Thoracic aorta (tissue), 2 donors: ENCODE measurements at places on chromosomes 16 and 17. TPM values are rescaled to one million over a fixed set of nuclear protein-coding genes. Genes with fewer than 3 reads are reported as not detected.

GRCh38 chr17:60606036-60606435, 6.0 kb downstream of the PPM1D start:
- DNase-seq: no peak
- H3K27me3 ChIP-seq: no peaks in the 10 kb centered on the region
- no peaks in the 10 kb centered on the region for H3K36me3 ChIP-seq
- H3K4me3 ChIP-seq: no peak overlapping the region
- H3K27ac ChIP-seq: peak overlapping the region; percentile 3

GRCh38 chr16:58820411-58820810, 86.3 kb upstream of the GOT2 start:
- no peak overlapping the region for H3K27ac ChIP-seq
- H3K36me3 ChIP-seq: no peaks in the 10 kb centered on the region
- DNase-seq: no peak
- H3K27me3 ChIP-seq: no peaks in the 10 kb centered on the region
- H3K4me3 ChIP-seq: no peak overlapping the region

GRCh38 chr16:11143372-11144035, 112.5 kb downstream of the SOCS1 start:
- H3K4me1 ChIP-seq: peaks cover 16% of the 10 kb centered on the region
- DNase-seq: no peak
- no peak overlapping the region for H3K27ac ChIP-seq
- no peak overlapping the region for H3K4me3 ChIP-seq
- H3K36me3 ChIP-seq: no peaks in the 10 kb centered on the region

DNA sequence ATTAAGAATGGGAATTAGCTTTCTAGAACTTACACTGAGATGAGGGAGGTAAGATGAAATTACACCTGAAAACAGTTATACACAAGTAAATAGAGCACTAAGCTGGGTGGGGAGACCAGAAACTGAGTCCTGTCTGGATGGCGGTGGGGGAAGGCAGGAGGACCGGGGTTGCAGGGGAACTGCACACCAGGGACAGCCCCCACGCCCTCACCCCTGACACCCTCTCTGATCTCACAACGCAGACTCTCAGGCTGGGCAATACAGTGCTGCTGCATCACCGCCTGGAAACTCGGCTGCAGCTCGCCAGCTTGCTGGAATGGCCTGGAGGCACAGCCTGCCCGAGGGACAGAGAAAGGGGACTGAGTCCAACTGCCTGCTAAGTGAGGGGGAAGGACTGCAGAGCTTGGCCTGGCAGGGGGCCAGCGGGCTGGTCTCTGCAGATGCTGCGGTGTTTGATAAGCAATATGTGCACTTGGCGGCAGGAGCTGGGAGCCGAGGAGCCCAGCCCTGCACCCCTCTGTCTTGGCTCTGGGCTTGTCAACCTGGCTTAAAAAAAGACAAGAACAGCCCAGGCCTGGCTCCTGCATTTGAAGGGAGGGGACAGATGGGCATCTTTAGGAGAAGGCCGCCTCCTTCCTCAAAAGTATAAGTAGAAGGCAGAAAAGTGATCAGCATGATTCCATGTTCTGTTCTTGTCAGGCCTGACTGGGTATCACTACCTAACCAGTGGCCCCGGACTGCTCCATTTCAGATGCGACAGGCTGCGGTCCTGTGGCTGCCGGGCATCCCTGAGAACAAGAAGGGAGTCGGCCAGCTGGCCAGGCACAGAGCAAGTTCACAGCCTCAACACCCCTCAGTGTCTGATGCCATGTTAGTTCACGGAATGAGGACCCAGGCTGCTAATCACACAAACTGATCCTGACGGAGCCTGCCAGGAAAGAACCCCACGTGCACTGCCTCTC, 30.2 kb downstream of the SPHK1 start:
- no peaks in the 10 kb centered on the region for H3K36me3 ChIP-seq
- H3K4me3 ChIP-seq: no peak overlapping the region
- H3K27ac ChIP-seq: no peak overlapping the region

GRCh38 chr17:64219571-64219970, 43.5 kb downstream of the TEX2 start:
- no peaks in the 10 kb centered on the region for H3K27me3 ChIP-seq
- H3K4me1 ChIP-seq: peaks cover 33% of the 10 kb centered on the region
- no peaks in the 10 kb centered on the region for H3K36me3 ChIP-seq
- H3K4me3 ChIP-seq: no peak overlapping the region
- no peak for DNase-seq

- no peaks in the 10 kb centered on the region for H3K27me3 ChIP-seq
- DNase-seq: no peak
- peak overlapping the region; percentile 96 for H3K4me3 ChIP-seq
- peaks cover 6% of the 10 kb centered on the region for H3K4me1 ChIP-seq
- H3K27ac ChIP-seq: peak overlapping the region; percentile 97
- H3K36me3 ChIP-seq: peaks cover 25% of the 10 kb centered on the region
Measured at GRCh38 chr17:78839235-78839761, 1.3 kb downstream of the USP36 start.

DNA sequence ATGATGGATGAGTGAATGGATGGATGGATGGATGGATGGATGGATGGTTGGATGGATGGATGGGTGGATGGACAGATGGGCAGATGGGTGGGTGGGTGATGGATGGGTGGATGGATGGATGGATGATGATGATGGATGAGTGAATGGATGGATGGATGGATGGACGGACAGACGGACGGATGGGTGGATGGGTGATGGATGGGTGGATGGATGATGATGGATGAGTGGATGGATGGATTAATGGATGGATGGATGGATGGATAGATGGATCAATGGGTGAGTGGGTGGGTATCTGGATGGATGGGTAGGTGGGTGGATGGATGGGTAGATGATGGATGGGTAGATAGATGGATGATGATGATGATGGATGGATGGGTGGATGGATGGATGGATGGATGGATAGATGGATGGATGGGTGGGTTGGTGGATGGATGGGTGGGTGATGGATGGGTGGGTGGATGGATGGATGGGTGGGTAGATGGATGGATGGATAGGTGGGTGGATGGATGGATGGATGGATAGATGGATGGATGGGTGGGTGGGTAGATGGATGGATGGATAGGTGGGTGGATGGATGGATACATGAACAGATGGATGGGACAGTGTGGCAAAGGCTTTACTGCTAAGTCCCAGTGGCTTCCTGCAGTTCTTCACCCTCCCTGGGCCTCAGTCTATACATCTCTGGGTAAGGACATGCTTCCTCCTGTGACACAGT, 30.2 kb upstream of the ZFPM1 start:
- no peak overlapping the region for H3K27ac ChIP-seq
- no peak overlapping the region for H3K4me3 ChIP-seq
- DNase-seq: no peak
- peaks cover 9% of the 10 kb centered on the region for H3K4me1 ChIP-seq
- no peaks in the 10 kb centered on the region for H3K36me3 ChIP-seq

- DNase-seq: peak; percentile 94
- H3K27me3 ChIP-seq: no peaks in the 10 kb centered on the region
- peaks cover 16% of the 10 kb centered on the region for H3K36me3 ChIP-seq
- H3K27ac ChIP-seq: peak within 1 kb of the TSS; percentile 70
Measured at GRCh38 chr17:4554997-4555799, at the start of gene MYBBP1A. MYBBP1A (minus strand) TSS chr17:4555384; CDS start chr17:4555324, 60 bp downstream.

DNA sequence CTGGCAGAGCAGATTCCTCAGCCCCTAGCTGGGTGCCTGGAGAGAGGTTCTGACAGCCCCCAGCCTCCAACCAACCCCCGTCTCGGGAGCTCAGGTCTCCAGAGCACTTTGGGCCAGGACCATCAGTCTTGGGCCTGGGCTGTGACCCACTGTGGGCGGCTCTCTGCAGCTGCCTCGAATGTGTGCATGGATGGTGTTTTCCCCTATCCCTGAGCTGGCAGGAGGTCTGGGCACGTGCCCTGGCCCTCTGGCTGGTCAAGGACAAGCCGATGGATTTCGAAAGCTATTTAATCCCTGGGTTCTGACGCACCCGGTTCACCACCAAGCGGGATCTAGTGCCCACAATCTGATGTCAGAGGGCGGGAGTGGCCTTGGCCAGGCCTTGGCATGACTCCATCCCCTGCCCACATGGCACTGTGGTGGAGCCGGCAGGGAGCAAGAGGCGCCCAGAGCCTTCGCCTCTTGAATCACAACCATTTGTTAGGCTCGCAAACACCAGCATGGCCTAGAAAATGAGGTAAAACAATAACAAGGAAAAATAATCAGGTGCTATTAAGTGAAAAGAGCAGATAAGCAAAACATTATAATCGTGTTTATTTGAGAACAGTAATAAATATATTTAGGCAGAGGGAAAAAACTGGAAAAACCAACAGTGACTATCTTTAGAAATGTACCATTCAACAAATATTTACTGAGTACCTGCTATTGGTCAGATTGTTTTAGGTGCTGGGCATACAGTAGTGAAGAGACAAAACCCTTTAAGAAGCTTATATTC, 69.3 kb upstream of the TOB1 start:
- no peaks in the 10 kb centered on the region for H3K36me3 ChIP-seq
- no peaks in the 10 kb centered on the region for H3K27me3 ChIP-seq
- H3K4me3 ChIP-seq: no peak overlapping the region
- peaks cover 11% of the 10 kb centered on the region for H3K4me1 ChIP-seq

DNA sequence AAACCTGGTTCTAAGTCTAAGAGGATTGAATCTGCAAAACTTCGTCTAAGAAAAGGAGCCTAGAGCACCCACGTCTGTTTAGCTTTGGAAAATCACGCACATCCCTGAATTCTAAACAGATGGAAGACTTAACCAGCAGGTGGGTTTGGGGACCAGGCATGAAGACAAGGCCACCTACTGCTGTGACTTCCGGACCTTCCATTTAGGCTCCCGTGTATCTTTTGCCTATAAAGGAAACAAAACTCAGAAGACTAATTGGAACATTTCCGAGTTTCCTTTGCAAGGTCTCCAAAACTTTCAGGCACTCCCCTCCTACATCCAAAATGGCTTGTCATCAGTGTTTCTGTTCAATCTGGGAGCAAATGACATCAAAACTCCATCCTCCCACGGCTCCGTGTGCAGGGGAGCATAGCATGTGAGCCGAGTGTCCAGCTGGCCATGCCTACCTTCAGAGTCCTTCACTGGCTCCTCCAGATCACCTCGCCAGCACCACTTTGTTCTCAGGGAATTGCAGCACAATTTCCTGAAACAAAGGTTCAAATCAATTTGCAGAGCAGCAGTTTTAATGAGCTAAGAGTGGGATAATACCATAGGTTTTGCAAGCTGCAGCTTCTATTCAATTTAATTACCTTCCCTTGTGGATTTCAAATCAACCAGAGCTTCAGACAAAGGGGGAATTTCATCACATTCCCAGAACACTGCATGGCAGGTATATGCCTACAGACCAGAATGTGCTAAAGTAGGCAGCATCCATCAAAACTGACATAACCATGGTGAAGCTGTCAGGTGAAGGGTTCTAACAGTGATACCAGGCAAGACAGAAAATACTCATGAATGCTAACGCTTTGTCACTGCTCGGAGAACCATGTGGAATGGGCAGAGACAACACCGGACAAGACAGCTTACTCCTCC, 23.5 kb downstream of the CACNG1 start:
- no peaks in the 10 kb centered on the region for H3K27me3 ChIP-seq
- H3K4me3 ChIP-seq: no peak overlapping the region
- DNase-seq: no peak
- H3K27ac ChIP-seq: no peak overlapping the region
- no peaks in the 10 kb centered on the region for H3K4me1 ChIP-seq

DNA sequence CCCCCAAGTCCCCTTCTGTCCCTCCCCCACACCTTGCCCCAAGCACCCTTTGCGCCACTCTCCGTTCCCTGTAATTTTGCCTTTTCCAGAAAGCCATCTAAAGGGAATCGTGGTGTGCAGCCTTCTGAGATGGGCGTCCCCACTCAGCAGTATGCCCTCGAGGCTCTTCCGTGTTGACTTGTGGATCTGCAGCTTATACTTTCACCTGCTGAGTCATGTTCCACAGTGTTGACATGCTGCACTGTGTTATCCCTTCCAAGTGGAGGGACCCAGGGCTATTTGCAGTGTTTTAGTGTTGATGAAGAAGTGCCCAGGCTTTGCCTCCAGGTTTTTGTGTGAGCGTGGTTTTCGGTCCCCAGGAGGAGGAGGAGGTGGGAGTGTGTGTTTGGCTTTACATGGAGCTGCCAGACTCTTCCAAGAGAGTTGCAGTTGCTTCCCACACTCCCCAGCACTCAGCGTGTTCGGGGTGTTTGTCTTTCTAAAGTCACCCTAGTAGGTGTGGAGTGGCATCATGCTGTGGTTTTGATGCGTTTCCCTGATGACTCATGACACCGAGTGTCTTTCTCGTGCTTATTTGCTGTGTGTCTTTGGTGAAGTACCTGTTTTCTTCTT, 32.1 kb upstream of the JPT2 start:
- no peak overlapping the region for H3K27ac ChIP-seq
- no peaks in the 10 kb centered on the region for H3K27me3 ChIP-seq
- no peak for DNase-seq
- H3K36me3 ChIP-seq: peaks cover 41% of the 10 kb centered on the region
- H3K4me3 ChIP-seq: no peak overlapping the region
- H3K4me1 ChIP-seq: no peaks in the 10 kb centered on the region

- no peaks in the 10 kb centered on the region for H3K27me3 ChIP-seq
- H3K27ac ChIP-seq: no peak overlapping the region
- no peaks in the 10 kb centered on the region for H3K4me1 ChIP-seq
- DNase-seq: no peak
- no peaks in the 10 kb centered on the region for H3K36me3 ChIP-seq
- H3K4me3 ChIP-seq: no peak overlapping the region
Measured at GRCh38 chr16:57638381-57638780, 10.0 kb downstream of the ADGRG1 start.

DNA sequence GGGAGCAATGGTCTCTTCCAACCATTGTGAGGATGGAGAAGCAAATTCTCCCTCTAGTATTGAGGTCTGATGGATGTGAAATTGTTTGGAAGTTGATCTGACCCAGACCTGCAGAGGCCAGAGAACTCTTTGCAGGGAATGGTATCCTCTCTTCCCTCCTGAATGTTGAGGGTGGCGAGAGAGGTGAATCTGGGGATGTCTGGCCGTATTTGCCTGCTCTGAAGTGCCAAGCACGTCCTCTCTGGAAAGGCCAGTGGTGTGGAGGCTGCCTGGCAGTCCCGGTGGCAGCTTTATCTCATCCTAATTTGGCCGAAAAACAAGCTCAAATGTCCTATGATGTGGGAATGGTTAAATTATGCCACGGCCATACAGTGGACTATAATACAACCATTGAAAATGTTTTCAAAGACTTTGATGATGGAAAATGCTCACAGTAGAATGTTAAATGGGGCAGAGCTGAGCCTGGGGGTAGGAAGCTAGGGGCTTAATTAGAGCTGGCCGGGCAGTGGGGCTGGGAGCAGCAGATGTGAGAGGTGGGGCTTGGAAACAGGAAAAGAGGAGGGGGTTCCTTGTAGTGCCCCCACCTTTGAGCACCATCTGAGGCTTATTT, 30.8 kb downstream of the WSCD1 start:
- no peaks in the 10 kb centered on the region for H3K36me3 ChIP-seq
- no peak for DNase-seq
- H3K4me1 ChIP-seq: no peaks in the 10 kb centered on the region
- H3K4me3 ChIP-seq: no peak overlapping the region
- no peaks in the 10 kb centered on the region for H3K27me3 ChIP-seq

Gene KRT17
- total RNA-seq: 87.1 TPM

Gene GPR179
- total RNA-seq: not detected

Gene MT1H
- total RNA-seq: not detected

Gene CTRB1
- 4.9 TPM for total RNA-seq

Gene THAP11
- 67.5 TPM for total RNA-seq

Gene HAGHL
- total RNA-seq: 8.1 TPM

Gene SPNS3
- total RNA-seq: not detected

Gene CDRT15
- total RNA-seq: not detected

Gene UTS2R
- total RNA-seq: not detected

Gene CEP131
- total RNA-seq: 11.4 TPM

Gene C17orf78
- not detected for total RNA-seq
